ENCODE measurements at places on chromosomes 2 and 18.
A peak's percentile ranks its signal among the peaks of the same experiment; 100 is the strongest.

DNA sequence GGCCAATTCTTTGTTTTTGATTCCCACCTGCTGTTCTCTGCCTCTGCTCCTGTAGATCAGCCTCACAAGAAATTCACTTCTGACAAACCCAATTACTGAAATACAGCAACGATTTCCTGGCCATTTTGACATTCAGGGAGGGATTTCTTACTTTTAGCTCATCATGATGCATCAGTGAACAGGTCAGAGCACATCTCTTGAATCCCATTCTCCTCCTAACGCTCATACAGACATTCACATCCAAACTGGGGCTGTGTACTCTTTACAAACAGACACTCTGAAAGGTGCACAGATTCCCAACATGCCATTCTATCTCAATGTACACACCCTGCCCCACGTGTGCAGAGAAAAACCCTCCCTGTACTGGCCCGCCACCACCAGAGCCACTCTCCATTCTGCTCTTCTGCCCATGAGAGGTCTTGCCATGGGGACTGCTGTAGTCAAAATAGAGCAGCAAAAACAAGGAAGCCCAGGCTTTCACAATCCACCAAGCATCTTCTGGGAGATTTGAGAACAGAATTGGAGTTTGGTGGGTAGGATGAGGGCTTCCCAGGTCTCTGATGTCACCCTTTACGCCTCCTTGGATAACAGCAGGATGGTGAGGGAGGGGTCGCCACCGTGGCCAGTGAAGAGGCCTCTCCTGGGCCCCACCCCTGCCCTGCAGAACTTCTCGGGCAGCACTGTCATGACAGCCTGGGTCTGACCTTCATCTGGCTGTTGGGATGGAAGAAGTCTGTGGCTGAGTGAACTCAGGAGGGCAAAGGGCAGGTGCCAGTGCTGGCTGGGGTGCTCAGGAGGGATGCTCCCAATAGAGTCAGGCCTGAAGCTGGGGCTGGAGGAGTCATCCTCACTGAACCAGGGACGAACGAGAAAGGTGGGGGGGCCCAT, 41.9 kb upstream of the ZFP36L2 start:
- no peak for DNase-seq

- DNase-seq: peak; percentile 13
Observed at GRCh38 chr2:73285159-73285739, 971 bp upstream of the FBXO41 start.

- no peak for DNase-seq
Observed at GRCh38 chr2:168127371-168127770, 120.0 kb downstream of the STK39 start.

- DNase-seq: no peak
Observed at GRCh38 chr2:237196866-237197618, 111.4 kb downstream of the COPS8 start.

DNA sequence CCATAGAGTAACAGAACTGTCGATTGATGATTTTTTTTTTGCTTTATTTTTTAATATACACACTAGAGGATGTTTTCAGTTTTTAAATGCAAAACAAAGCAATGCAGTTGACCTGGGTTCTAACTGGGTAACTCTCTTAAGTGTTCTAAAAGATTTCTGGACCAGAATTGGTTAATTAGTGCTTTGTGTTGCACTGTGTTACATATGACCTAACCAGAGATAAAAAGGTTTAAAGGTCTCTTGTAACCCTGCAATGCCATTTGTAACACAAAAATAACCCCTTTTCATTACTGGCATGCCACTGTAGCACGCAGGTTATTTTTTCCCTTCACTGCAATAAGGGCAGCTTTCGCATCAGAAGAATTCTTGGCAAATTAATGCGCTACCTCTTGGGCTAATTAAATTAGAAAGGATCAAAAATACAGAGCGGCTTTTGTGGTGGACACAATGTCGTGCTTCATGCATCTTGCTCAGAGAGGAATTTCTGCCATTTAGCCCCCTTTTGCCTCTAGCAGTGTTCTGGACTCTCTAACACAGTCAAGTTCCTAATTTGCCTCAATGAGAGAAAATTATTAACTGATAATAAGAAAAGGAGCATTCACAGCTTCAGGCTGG, 250.8 kb upstream of the ZEB2 start:
- no peak for DNase-seq

GRCh38 chr2:232014681-232015080, 53.2 kb downstream of the DIS3L2 start:
- DNase-seq: no peak

GRCh38 chr2:148582679-148583511, 61.7 kb upstream of the EPC2 start:
- DNase-seq: no peak

DNA sequence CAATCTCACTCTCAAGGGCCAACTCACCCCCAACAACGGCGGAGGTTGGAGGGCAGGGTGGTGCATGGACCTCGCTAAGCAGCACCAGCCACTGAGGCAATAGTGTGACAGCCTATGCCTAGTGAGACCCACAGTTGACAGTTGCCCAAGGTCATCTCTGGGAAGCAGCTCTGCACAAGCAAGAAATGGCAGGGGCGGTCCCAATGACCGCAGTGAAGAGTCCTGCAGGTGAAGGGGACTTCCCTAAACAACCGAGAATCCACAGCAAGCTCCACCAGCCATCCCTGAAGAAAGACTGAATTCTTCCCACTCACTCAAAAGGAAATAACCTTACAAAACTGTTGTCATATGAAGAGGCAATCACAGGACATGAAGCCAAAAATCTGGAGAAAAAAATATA, 313.4 kb upstream of the ID2 start:
- DNase-seq: no peak

GRCh38 chr18:4636967-4637366, 181.9 kb upstream of the DLGAP1 start:
- no peak for DNase-seq

DNA sequence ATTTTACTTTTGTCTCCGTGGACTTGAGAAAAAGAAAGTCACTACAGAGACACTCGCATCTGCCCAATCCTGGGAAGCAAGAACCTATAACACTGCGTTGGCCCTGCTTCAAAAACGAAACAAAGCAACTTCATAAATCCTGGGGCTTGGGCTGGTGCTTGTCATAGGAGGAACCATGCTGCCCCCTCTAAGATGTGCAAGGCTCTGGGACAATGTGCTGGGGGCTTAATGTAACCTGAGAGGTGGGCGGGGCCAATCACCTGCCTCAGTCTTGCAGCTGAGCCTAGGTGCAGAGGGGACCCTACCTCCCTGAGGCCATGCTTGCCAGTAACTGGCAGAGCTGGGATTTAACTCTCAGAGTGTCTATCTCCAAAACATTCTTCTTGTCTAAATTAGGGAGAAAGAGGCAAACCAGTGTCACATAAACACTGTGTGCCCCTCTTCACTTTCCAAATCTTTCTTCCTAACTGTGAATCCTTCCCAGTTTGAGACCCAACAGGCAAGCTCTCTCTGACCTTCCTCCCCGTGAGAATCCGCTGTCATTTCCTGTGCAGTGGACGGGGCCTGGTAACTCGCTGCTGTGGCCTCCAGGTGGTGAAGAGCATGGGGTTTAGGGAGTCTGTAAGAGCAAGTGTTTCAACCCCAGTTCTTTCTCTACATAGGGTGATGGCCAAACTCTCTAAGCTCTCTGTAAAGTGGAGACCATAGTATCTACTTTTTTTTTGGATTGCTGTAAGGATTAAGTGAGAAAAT, 115.1 kb downstream of the ACKR3 start:
- DNase-seq: no peak

GRCh38 chr18:12334366-12334808, 26.3 kb downstream of the TUBB6 start:
- DNase-seq: no peak

DNA sequence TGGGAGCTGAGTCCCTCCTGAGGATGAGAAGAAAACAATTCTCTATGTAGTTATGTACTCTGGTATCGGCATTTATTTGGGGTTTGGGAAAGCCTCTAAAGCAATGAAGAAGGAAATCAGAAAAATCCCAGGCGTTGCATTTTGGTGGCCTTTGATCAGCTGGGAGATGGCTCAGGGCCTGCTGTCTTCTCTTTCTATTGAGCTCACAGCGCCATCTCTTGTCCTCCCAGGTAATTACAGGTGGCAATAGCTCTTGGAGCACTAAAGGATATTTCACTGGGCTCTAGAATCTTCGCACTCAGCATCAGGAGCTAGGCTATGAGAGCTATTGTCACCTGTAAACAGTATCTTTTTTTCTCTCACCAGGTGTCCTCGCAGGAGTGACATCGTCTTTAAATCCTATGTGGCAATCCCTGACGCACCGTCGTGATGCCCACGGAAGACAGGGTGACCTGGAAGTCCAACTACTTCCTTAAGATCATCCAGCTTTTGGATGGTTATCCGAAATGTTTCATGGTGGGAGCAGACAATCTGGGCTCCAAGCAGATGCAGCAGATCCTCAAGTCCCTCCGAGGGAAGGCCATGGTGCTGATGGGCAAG, 76.1 kb upstream of the PMAIP1 start:
- no peak for DNase-seq

DNA sequence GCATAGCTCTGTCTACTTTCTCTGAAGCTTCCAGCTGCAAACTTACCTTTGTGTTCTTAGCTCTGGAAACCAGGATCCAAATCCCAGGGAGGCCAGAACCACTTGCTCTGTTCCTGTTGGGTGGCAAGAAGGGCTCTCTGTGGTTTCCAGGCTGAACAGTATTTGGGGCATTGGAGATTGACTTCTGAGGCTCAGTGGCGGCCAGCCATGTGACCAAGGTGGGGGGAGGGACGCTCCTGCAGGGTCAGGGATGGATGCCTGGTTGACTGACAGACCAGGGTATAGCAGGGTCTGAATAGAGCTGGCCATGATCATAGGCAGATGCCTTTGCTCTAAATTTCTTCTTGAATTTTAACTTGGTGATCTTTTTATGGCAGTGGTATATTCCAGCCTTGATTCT, 15.1 kb downstream of the SLC4A5 start:
- DNase-seq: no peak

DNA sequence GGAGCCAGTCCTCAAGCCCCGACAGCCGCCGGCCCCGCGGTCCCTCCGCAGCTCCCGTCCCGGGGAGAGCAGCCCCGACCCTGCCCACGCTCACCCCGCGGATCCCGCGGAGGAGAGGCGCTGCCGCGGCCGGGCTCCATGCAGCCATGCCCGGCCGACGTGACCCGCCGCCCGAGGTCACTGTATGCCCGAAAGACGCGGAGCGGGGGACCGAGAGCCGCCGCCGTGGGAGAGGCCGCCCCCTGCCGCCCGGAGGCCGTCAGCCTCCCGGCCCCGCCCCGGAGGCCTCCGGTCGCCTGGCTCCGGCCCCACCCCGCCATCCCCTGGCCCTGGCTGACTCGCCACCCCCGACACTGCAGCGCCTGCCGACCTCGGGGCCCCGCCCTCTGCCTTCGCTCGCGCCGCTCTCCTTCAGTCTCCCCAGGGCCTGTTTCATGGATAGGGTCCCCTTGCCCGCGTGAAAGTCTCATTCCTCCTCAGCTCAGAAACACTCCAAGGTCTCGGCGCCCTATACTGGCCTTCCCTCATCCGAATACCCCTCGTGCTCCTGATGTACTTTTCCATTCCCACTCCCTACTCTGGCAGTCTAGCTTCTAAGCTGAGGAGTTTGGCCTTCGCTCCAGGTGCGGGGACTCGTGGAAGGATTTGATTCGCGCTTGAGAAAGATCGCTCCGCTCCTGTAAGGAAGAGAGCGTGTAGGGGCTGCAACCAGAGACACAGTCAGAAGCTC, at the start of gene BOLA3:
Gene BOLA3 (minus strand): TSS at position 186 of the 730 bp plus-strand sequence. CDS start 38 bp downstream, at position 148.
- peak; percentile 66 for DNase-seq

DNA sequence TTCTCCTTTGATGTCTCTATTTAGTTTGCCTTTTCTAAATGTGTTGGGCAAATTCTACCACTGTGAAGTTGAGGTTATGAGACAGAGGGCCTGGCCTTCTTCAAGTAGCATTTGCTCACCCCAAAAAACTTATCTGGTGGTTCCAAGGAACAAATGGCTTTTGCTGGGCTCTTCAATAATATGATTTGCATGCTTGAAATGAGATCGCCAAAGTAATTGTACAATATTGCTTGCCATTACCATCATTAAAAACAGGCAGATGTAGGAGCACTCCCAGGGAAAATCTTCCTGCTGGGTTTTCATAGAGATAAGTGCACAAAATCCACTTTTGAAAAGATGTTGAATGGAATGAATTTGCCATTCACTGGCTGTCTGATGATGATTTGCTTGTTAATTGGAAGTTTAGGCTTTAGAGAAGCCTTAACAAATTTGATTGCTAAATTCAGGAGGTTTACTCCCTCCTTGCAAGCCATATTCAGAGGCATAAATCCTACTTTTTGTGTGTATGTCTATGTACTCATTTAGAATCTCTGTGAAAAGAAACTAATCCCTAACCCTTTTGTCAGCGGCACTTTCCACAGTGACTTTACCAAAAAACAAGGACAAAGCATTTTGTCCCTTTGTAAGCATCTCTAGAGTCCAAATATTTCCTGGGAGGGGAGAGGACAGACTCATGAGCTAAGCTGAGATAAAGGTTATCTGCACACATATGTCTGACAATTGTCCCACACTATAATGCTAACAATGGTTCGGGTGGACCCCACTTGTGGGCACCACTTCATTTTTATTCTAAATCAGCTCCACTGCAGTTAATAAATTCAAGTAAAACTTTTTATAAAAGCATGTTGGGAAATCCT, 240.8 kb upstream of the PIK3C3 start:
- DNase-seq: no peak

DNA sequence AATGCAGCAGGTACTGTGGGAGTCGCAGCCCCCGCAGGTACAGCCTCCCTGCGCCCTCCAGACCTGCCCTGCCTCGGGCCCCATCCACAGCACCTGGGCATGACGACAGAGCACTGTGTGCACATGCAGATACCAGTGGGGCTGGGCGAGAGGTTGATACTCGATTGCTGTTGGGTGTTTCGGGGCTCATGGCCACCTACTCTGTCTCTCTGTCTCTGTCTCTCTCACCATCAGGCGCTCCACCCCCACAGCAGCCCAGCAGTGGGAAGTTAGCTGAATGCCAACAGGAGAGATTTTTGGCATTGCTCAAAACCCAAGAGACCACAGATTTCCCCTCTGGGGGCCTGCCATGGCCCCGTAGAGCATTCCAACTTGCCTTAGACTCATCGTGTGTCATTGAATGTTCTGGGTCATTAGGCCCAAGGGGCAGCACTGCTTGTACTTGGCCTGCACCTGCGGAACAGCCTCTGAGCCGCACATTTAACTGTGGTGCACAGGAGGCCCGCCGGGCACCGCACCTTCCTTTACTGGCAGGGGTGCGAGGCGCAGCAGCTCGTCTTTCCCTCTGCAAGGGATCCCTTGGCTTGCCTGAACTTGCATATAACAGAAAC, 18.8 kb downstream of the KCNIP3 start:
- no peak for DNase-seq

DNA sequence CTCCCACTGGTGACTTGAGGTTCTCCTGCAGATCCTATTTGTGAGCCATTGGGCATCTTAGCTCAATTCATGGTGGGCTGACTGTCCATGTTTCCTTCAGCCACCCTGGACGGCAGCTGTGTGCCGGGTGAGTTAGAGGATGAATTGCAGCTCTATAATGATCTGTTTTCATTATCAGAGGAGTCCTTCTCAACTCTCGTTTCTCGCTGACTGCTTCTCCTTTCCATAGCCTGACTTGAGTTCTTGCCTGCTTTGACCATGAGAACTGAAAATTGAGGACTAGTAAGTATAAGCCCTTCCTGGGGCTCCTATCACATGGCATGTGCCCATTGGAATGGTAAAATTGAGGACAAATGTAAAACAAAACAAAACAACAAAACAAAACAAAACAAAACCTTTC, 121.8 kb downstream of the CDC42EP3 start:
- no peak for DNase-seq

Measured in activated T-cell treated with anti-CD3 and anti-CD28 coated beads for 4 hours (primary cell).